ENCODE measurements at places on chromosomes 11 and 22.

- DNase-seq = peak; percentile 98
Measured at GRCh38 chr11:57761301-57762234, at the start of gene CTNND1. TSS of gene CTNND1 (plus strand) at chr11:57761802. CDS start at chr11:57791479, 29,677 bp downstream.

DNA sequence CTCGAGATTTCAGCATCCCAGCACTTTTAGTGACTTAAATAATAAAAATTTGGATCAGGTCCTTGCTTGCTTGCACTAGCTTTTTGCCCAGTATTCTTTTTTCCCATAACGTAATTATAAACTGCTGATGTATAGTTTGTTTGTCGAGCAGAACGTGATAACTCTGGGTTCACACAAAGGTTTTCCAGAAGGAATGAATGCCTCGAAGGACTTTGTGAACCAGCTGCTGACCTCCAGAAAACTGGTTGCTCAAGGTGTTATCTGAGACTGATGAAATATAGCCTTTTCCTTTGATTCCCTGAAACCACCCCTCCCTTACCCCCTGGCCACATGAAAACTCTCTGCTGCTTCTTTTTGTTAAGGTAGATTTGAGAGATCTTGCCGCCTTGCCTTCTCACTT lies 229.1 kb upstream of the CARD18 start:
- no peak for DNase-seq

- DNase-seq = peak; percentile 71
Measured at GRCh38 chr22:40202225-40202944, 24.7 kb downstream of the TNRC6B start.

GRCh38 chr11:116852261-116853031 lies 15.0 kb upstream of the APOA1 start:
- DNase-seq = no peak

DNA sequence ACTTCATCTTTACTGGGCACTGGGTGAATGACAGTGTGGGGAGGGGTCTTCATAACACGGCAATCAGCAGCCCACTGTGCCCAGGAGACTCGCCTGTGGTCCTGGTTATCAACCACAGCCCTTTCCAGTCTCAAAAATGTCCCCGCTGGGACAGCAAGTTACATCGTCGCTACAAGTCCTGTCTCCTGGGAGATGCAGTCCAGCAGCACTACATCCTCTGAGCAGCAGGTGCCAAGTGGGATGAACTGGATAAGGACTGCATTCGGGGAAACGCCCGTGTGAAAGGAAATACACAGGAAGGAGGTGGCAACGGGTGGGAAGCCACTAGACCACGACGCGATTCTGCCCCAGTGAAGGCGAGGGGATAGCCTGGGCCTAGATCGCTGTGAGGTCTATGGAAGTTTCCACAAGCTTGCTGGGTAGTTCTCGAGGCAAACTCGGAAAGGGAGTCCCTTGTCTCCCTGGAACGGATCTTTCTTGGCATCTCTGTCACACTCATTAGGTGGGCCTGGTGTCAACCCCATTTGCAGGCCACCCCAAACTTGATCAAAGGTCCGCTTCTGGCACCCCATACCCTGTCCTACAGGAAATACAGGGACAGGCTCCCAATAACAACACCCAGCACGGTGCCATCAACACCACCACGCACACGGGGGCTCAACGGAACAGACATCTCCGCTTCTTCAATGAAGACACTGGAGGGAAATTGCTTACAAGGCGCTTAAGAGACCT lies 4.4 kb downstream of the ASCL2 start:
- DNase-seq = no peak

DNA sequence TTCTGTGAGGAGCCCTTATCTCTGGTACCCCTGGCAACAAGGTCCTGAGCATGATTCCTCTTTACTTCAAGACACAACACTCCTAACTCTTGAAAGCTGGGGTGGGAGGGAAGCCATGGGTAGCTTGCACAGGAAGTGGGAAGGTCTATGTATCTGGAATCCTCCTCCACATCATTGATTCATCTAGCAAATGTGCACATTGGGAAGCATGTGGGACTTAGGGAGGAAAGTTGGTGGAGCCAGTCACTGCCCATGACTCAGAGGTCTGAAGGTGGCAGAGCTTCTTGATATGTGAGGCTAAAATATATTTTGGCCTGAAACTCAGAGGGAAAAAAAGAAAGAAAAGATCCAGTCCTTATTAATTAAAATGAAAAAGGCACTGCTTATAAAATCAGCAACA lies 1000.9 kb downstream of the DLG2 start:
- no peak for DNase-seq

DNA sequence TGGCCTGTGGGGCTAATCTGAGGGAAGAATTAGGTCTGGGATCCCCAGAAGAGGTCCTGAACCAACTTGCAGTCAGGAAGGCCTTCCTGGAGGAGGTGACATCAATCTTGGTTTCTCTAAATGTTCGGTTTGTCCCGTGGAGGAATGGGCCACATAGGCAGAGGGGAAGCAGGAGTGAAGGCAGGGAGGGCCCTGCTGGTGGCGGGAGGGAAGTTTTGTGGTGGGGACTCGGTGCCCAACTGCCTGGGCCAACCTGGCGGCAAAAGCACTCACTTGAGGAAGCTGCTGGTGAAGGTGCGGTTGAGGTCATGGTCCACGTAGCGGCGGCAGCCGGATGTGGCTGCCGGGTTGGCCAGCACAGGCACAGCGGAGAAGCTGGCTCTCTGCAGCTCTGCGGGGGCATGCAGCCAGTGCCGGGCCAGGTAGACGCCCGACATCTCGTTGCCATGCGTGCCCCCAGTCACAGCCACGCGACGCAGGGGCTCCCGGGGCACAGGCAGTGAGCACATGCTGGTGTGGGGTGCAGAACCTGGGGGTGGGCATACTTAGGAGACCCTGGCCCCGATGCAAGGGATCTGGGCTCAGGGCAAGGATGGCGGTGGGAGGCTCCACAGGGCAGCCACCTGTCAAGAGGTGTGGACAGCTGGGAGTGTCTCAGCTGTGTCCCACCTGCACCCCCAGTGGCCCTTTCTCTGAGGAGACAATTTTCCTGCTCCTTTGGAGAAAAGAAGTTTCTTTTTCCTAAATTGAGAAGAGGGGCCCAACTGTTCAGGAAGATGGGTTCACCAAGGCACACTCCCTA lies 3.8 kb downstream of the ACY3 start:
- DNase-seq = no peak

- DNase-seq = no peak
Measured at GRCh38 chr22:49779853-49780697, 47.6 kb downstream of the BRD1 start.

GRCh38 chr11:2779981-2780849 lies 80.4 kb upstream of the KCNQ1OT1 start:
- DNase-seq = no peak

- peak; percentile 82 for DNase-seq
Measured at GRCh38 chr22:38566726-38567504, 3.1 kb downstream of the DMC1 start.

- no peak for DNase-seq
Measured at GRCh38 chr11:78808923-78809322, 234.3 kb upstream of the NARS2 start.

DNA sequence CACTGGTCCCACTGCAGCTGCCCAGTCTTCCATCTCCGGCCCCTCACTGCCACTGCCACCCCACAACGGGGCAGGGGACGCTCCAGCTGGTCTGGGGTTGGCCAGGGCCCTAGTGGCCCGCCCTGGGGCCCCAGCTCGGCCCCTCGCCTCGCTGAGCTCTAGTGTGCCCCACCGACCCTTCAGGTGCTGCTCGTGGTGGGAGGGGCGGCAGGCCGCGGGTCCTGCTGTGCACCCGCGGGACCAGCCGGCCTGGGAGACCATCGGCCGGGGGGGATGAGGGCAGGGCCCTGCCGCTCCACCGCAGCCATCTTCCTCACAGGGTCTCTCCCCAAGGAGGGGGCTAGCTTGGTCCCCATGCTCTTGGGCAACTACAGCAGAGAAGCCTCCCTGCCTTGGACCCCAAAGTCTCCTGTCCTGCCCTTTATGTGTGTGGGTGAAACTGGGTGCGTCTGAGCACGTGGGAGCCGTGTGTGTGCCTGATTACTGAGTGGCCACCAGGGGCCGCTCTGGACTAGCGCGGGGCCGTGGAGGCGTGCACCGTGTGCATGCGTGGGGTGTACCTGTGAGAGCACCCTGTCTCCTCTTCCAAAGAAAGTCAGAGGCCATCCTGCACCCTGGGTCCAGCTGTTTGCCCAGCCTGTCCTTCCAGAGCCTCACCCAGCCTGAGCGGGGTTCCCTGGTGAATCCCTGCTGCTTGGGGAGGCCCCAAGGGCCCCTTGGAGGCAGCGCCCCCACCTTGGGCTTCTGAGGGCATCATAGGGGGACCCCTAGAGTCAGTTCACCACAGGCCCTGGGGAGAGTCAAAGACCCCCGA lies 6.0 kb upstream of the ACR start:
- DNase-seq = peak; percentile 74

GRCh38 chr22:24247564-24248344 lies 2.9 kb upstream of the GGT5 start:
- DNase-seq = peak; percentile 84

- no peak for DNase-seq
Measured at GRCh38 chr22:31327806-31328543, 18.2 kb downstream of the PATZ1 start.

GRCh38 chr11:125268611-125269010 lies 104.1 kb downstream of the PKNOX2 start:
- no peak for DNase-seq

DNA sequence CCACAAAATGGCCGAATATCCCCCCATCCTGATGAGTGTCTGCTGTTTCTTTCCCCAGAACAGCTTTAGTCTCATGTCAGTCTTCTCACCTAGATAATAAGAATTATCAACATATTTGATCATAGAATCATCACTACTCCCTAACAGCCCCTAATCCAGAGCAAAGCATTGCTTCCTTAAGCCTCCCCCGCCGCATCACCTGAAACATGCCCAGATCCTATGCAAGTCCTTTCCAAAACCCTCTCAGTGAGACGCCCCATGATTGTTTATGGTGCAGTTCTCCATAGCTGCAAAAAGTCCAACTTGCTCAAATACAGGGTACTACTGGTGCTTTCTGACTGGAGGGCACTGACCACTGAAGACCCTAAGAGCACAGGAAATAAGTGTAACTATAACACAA lies 20.1 kb downstream of the KCNJ1 start:
- no peak for DNase-seq

DNA sequence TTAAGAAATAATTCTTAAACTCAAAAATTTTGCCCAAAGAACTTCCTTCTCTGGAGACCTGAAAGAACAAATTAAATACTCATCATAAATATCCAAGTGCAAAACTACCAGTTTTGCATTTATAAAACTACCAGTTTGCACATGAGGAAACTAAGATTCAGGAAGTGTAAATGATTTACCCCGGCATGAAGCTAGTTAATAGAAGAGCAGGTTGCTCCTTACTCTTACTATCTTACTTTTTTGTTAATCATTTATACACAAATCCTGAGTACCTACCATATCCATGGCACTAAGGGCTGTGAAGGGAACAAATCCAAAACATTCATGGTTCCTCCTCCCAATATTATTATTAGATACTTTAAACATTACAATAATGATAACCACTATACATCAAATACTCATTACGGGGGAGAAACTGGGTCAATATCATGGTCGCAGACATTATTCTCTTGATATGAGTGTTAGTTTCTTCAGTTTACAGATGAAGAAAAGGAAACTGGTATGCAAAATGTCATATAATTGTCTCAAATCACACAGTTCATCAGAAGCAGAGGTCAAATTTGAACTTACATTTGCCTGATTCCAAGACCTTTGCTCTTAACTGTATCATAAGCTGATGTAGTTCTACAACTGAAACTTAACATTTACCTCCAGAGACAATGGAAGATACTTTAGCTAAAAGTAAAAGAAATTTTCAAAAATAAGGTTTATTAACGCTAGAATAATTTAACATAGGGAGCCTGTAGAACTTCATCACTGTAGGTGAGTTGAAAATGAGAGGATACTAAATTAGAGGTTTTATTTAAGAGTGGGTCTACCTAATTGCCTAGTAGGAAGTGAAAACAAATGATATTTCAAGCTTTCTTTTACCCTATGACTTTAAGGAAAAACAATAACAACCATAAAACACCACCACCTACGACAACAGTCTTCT lies 74.5 kb downstream of the FAM76B start:
- DNase-seq = no peak

DNA sequence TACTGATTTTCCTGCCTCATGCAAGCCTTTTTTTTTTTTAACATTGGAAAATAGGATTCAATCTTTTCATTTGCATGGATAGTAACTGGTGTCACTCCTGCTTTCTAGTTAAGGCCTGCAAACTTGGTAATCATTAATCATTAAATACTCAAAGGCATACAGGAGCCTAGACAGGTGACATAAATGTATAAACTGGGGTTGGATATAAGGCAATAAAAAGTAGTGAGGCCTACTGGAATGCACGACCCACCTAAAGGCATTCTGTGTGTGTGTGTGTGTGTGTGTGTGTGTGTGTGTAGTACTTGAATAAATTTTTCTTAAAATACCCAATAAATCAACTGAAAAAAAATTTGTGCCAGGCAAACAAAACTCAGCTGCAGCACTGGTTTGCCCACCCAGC lies 7.9 kb downstream of the TOMM22 start:
- DNase-seq = no peak

GRCh38 chr11:25941353-25941752 lies 390.6 kb upstream of the ANO3 start:
- no peak for DNase-seq

GRCh38 chr22:39362932-39363331 lies 13.1 kb downstream of the SYNGR1 start:
- DNase-seq = peak; percentile 15

DNA sequence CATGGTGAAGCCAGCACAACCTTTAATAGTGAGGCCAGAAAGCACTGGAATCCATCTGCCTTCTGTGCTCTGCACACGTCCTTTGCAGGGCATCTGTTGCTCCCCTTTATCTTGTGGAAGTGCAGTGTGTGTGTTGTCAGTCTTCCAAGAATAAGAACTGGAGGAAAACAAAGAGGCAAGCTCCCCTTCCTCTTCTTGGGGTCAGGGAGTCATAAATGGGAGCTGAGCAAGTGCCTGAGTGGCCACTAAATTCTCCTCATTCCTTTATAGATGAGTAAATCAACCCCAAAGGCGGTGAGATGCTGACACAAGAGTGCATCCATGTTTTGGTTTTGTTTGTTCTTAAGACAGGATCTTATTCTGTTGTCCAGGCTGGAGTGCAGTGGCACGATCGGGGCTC lies 38.3 kb downstream of the WT1 start:
- DNase-seq = no peak

DNA sequence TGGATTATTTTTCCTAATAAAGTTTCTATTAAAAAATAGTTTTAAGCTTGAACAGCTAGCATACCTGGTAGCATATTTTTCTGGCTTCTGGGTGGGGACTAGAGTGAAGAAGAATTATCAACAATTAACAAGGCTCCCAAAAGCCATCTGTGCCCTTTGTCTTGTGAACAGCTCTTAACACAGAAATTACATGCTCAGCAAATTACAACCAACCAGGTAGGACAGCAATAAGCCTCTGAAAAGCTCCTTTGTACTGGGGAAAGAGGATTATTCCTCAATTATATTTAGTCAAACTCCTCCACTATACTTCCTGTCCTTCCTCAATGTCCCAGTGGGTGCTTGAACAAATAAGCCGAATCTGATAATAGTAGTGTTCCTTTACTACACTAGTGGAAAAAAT lies 162.8 kb downstream of the RAB38 start:
- DNase-seq = no peak
